ENCODE measurements at places on chromosomes 1 and 21. TPM values are rescaled to one million over a fixed set of nuclear protein-coding genes. Genes with fewer than 3 reads are reported as not detected.

ASAP3 gene
- 10.0 TPM for total RNA-seq

SCCPDH gene
- 53.2 TPM for total RNA-seq

LCK gene
- total RNA-seq, result not detected

GRCh38 chr1:234973426-234974250 lies 155.0 kb downstream of the TOMM20 start:
- DNase-seq, result no peak

- DNase-seq, result no peak
These were observed 7.6 kb upstream of the ERG start for GRCh38 chr21:38505654-38506523.

DNA sequence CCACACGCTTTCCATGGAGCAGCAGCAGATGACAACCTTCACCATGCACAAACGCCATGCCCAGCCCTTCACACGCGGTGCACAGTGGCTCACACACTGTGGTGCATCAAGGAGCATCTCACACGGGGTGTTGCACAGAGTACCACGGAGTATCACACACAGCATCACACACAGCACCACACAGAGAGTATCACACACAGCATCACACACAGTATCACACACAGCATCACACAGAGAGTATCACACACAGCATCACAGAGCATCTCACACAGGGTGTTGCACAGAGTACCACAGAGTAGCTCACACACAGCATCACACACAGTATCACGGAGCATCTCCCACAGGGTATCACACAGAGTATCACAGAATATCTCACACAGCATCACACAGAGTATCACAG lies 122.2 kb upstream of the RAB4A start:
- no peak for DNase-seq

DNA sequence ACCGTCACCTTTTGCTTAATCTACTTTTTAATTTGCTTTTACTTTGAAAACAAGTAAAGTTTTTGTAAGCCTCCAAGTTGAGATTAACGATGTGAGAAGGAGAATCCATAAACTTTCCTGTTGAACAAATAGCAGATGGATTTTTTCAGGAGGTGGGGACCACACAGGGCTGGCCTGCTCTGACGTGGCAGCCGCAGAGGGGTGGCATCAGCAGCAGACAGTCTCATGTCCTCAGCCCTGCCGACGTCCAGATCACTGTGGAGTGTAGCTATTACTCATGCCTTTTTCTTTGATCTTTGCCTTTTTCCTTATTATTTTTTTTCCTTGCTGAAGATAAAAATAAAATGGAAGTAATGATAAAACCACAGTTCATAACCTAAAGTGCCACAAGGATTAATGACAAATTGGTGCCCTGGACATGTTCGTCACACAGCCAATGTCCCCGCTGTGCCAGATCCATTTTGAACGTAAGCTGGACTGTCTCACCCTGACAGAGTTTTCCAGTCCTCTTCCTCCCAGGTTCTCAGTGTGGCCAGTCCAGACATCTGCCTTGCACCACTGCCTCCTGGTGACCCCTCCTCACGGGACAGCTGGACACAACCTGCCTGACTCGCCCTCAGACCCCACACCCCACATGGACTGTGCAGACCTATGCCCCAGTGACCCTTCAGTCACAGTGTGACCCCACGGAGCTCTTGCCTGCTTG lies 15.4 kb upstream of the ZBTB21 start:
- DNase-seq, result no peak

DNA sequence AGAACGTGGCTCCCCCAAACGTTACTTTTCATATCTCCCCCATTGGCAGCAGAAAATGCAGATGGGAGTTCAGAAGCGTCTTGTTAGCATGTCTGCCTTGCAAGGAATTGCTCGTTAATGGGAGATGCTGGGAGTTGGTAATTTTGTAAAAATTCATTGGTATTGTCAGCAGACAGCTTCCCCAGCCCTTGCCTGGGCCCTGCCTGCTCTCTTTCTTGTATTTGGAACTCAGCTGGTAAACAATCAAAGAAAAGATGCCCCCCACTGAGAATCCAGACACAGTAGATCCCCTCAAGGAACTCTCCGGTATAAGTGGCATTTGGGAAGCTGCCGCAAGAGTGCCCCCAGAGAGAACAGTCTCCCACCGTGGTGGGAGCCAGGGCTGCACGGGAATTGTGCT lies 94.4 kb upstream of the IGSF21 start:
- DNase-seq, result no peak
